ENCODE measurements at places on chromosomes 1 and 21. TPM values are rescaled to one million over a fixed set of nuclear protein-coding genes. Genes with fewer than 3 reads are reported as not detected.

DNA sequence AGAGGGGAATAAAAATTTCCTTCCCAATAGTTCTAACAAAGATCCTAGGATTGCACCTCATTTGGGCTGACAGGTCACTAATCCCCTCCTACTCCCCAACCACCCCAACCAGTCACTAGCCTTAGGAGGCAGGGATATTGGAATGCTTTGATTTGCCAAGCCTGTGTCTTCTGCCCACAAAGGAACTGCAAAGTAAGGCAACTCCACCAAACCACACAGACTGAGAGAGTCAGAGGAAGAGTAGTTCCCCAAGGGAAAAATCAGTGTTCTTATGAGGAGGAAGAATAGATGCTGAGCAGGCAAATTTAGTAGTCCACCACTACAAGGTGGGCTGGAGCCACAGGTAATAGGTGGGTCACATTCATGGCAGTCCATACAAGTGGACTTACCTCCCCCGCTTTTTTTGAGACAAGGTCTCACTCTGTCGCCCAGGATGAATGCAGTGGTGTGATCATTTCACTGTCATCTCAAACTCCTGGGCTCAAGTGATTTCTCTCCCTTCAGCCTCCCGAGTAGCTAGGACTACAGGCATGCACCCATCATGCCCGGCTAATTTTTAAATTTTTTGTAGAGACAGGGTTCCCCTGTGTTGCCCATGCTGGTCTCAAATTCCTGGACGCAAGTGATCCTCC lies 3.7 kb upstream of the TMEM39B start:
- no peaks in the 10 kb centered on the region for H3K27me3 ChIP-seq
- H3K27ac ChIP-seq, result no peak overlapping the region
- no peak overlapping the region for H3K4me3 ChIP-seq
- peaks cover 18% of the 10 kb centered on the region for H3K4me1 ChIP-seq
- no peaks in the 10 kb centered on the region for H3K36me3 ChIP-seq

GRCh38 chr1:221823561-221823960 lies 81.7 kb upstream of the DUSP10 start:
- no peak overlapping the region for H3K27ac ChIP-seq
- H3K36me3 ChIP-seq, result no peaks in the 10 kb centered on the region
- H3K4me3 ChIP-seq, result no peak overlapping the region
- no peaks in the 10 kb centered on the region for H3K27me3 ChIP-seq
- no peak for DNase-seq

DNA sequence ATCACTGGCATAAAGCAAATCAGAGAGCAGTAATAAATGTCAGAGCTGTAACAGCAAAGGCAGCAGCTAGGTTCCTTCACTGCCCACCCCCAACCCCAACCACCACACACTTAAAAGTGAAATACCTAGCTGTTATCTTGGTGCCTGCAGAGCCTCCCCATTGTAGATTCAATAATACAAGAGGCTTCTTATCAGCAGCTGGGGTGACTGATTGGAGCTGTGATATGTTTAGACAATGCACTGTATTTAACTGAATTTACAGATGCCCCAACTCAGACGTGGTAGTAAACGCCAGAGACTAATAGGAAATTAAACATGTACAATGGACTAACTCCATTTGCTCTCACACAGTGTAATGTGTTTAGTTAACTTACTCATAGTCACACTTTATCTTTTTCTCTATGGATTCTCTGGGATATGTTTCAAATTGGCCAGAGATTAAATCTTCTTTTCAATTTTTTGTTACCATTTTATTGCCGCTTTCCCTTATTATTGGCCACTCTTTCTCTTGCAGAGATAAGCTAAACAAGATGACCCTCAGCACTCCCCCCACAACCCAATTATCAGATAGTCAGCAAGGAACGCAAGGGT lies 117.1 kb downstream of the ESRRG start:
- H3K36me3 ChIP-seq, result no peaks in the 10 kb centered on the region
- no peaks in the 10 kb centered on the region for H3K27me3 ChIP-seq
- no peak overlapping the region for H3K27ac ChIP-seq

DNA sequence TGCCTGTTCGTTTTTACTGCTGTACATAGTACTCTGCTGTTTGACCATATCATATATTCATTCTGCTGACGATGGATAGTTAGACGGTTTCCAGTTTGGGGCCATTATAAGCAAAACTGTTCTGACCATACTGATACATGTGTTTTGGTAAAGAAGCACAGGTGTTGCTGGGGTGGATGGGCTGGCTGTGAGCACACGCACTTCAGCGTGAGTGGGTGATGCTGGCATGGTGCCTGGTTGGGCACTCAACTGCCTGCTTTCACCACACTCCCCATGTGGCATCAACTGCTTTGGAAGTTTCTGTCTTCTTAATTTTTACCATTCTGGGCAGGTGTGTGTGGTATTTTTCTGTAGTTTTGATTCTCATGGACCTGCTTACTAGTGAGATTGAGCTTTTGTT lies 37.3 kb downstream of the ADARB1 start:
- H3K4me1 ChIP-seq, result no peaks in the 10 kb centered on the region
- H3K27ac ChIP-seq, result no peak overlapping the region
- no peaks in the 10 kb centered on the region for H3K36me3 ChIP-seq
- DNase-seq, result no peak
- H3K27me3 ChIP-seq, result no peaks in the 10 kb centered on the region

DNA sequence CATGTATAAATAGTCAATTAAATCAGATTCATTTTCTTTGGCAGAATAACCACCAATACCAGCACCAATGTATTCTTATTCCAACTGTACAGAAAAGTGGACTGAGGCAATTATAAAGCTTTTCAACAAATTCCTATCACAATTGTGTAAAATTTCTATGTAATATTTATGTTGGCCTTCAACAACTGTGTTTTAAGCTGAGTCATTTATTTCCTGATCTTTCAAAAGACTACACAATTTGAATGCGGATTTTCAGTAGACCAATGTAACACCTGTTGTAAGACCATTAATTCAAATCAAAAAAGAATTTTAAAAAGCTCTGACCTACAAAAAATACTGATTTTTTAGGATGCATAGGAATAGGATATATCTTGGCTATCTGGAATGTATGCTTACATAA lies 25.5 kb downstream of the GPATCH2 start:
- DNase-seq, result no peak
- no peaks in the 10 kb centered on the region for H3K4me1 ChIP-seq
- H3K36me3 ChIP-seq, result no peaks in the 10 kb centered on the region
- no peak overlapping the region for H3K27ac ChIP-seq

- no peaks in the 10 kb centered on the region for H3K27me3 ChIP-seq
- no peaks in the 10 kb centered on the region for H3K36me3 ChIP-seq
- H3K4me3 ChIP-seq, result no peak overlapping the region
- no peak overlapping the region for H3K27ac ChIP-seq
- DNase-seq, result no peak
These were observed 162.7 kb downstream of the PIGK start for GRCh38 chr1:77056525-77056924.

DNA sequence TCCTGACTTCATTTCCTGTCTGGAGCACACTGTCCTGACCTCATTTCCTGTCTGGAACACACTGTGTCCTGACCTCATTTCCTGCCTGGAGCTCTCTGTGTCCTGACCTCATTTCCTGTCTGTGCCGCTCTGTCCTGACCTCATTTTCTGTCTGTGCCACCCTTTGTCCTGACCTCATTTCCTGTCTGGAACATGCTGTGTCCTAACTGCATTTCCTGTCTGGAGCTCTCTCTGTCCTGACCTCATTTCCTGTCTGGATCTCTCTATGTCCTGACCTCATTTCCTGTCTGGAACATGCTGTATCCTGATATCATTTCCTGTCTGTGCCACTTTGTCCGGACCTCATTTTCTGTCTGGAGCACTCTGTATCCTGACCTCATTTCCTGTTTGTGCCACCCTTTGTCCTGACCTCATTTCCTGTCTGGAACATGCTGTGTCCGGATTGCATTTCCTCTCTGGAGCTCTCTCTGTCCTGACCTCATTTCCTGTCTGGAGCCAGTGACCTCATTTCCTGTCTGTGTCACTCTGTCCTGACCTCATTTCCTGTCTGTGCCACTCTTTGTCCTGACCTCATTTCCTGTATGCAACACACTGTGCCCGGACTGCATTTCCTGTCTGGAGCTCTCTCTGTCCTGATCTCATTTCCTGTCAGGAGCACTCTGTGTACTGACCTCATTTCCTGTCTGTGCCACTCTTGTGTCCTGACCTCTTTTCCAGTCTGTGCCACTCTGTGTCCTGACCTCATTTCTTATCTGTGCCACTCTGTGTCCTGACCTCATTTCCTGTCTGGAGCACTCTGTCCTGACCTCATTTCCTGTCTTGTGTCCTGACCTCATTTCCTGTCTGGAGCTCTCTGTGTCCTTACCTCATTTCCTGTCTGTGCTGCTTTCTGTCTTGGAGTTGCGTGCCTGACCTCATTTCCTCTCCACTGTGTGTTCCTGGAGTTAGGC lies 27.6 kb downstream of the SKI start:
- no peak overlapping the region for H3K4me3 ChIP-seq
- H3K4me1 ChIP-seq, result peaks cover 42% of the 10 kb centered on the region
- H3K27ac ChIP-seq, result peak overlapping the region; percentile 74
- H3K27me3 ChIP-seq, result no peaks in the 10 kb centered on the region
- DNase-seq, result no peak

GRCh38 chr1:152347116-152347728 lies 12.6 kb downstream of the FLG2 start:
- H3K27me3 ChIP-seq, result no peaks in the 10 kb centered on the region
- H3K36me3 ChIP-seq, result no peaks in the 10 kb centered on the region
- H3K4me3 ChIP-seq, result no peak overlapping the region
- no peak overlapping the region for H3K27ac ChIP-seq

DNA sequence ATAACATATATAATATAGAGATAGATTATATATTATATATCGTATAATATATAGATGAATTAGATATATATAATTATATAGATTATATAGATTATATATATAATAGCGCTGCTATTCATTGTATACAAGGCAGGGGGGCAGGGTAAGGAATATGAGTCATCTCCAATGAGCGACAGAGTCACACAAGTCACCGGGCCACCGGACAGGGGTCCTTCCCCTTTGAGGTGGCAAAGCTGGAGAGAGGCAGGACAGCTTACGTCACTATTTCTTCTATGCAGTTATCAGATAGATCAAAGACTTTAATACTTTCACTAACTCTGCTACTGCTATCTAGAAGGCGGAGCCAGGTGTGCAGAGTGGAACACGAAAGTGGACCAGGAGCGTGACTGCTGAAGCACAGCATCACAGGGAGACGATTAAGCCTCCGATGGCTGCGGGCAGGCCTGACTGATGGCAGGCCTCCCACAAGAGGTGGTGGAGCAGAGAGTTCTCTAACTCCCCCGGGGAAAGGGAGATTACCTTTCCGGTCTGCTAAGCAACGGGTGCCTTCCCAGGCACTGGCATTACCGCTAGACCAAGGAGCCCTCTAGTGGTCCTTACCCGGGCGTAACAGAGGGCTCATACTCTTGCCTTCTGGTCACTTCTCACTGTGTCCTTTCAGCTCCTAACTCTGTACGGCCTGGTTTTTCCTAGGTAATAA lies 2154.7 kb downstream of the MRPL39 start:
- H3K27me3 ChIP-seq, result no peaks in the 10 kb centered on the region
- no peak overlapping the region for H3K27ac ChIP-seq
- no peak overlapping the region for H3K4me3 ChIP-seq
- H3K4me1 ChIP-seq, result no peaks in the 10 kb centered on the region

DNA sequence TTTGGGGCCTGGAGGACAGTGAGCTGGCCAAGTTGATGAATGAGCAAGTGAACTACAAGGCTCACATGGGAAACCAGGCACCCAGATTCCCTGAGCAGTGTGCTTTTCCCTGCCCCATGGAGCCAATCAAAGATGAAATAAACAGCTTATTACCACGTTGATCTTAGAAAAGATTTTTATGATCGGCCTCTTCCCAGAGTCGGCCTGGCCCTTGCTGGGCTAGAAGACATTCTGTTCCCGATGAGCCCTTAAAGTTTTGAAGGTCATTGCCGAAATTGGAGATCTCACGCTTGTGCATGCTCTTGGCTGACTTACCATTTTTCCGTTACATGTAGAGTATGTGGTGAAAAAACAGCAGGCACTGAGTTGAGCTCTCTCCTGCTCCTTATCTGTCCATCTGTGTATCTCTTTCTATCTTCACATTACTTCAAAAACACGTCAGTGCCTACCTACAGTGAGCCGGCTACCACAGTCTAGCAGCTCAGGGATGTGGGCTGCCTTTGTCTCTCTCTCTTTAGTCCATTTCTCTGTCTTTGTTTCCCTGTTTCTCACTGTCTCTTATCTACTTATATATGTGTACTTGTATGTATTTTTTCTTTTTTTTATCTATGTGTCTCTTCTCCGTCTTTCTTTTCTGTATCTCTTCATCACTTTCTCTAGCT lies 248.8 kb upstream of the USP24 start:
- no peaks in the 10 kb centered on the region for H3K27me3 ChIP-seq
- H3K4me3 ChIP-seq, result no peak overlapping the region
- no peak for DNase-seq
- no peaks in the 10 kb centered on the region for H3K4me1 ChIP-seq
- no peaks in the 10 kb centered on the region for H3K36me3 ChIP-seq

DNA sequence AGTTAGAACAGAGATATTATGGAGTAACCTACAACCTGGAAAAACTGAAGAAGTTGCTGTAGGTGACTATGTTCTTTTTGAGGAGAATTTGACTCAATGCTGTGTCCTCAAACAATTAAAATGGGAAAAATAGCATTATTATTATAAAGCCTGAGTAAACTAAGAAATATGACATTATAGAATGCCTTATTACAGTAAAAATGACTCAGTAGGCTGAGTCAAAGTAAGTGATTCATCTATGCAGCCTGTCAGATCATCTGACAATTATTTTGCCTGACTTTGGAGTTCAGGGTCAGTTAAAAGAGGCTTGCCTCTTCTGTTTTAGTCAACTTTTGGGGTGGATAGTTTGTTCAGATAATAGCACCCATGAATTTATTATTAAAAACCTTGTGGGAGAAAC lies 150.8 kb upstream of the PTGFR start:
- no peak overlapping the region for H3K4me3 ChIP-seq
- H3K27me3 ChIP-seq, result no peaks in the 10 kb centered on the region
- no peak for DNase-seq

DNA sequence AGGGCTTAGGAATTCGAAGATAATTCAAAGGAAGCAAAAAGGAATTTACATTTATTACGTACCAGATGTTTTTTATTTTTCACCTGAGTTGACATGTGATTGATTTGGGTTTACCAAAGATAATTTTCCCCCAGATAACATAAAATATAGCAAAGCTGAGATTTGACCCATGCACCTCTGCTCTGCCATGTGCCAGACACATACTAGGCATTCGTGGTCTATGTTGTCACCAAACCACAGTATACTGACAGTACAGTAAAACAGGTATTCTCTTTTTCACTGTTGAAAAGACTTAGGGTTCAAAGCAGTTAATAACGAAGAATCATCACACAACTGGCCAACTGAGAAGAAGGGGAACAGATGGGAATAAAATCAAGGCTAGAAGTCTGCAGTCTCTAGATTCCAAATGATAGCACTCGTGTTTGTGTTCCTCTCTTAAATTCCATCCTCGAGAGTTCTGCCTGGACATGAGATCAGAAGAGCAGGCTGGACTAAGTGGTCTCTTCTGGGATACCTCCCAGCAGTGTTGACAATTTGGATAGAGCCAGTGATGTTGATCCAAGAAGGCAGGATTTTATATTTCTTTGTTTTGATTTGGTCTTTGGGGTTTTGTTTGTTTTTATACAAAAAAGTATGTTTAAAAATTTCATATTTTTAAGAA lies 85.3 kb upstream of the RAVER2 start:
- H3K27ac ChIP-seq, result no peak overlapping the region
- no peak for DNase-seq
- no peaks in the 10 kb centered on the region for H3K27me3 ChIP-seq

GRCh38 chr1:214830941-214831340 lies 227.9 kb downstream of the CENPF start:
- H3K4me1 ChIP-seq, result no peaks in the 10 kb centered on the region
- H3K27me3 ChIP-seq, result no peaks in the 10 kb centered on the region
- no peaks in the 10 kb centered on the region for H3K36me3 ChIP-seq
- no peak for DNase-seq

The ICOSLG gene
- 1.1 TPM for total RNA-seq

The TAS1R3 gene
- total RNA-seq, result 0.19 TPM

The DMBX1 gene
- not detected for total RNA-seq

Data from liver (tissue), 10 donors.